NCI-H1092 (cell line): ENCODE measurements at places on chromosomes 3 and 15.

DNA sequence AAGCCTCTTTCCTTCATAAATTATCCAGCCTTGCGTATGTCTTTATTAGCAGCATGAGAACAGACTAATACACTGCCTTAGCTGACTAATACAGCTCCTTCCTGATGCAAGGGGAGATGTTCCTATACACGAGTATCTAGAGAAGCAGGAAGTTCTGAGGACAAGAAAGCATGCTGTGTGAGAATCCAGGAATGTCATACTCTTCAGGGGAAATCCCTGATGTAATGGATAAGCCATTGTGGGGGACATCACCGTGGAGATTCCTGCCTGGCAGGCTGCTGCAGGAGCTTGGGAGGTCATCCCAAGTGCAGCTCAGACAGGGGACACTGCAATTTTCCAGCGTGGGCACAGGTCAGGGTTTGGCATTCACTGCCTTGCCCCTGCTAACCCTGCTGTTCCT lies 476.9 kb downstream of the NR2F2 start:
- DNase-seq: no peak

- DNase-seq: no peak
Measured at GRCh38 chr15:77821959-77822256, 189.2 kb upstream of the LINGO1 start.

DNA sequence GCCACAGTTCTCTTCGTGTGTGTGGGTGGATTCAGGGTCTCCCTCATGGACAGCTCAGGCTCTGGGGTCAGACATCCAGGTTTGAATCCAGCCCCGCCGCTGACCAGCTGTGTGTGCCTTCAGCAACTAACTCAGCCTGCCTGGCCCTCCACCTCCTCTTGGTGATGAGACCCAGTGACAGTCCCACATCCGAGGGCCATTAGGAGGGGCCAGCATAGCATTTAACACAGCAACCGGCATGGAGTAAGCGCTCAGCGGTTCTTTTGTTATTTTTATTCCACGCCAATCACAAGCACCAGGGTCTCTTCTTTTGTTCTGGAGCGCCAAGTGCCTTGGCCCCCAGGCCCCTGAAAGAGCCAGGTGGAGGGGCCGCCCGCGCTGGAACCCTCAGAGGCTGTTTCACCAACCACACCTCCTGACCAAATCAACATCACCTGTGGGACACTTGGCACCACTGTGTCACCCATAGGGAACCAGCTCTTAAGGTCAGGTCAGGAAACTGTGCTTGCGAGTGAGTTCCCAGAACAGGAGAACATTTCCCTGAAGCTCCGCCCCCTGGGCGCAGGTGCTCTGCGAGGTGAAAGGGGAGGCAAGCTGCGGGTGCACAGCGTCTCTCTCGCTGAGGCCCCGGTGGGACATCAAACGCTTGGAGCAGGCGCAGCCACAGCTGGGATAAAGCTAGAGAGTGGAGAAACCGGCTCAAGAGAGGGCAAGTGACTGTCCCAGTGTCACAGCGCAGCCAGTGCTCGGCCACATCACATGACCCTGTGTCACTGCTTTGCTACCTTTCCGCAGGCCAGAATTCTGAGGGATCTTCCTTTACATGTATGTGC lies 311.3 kb downstream of the UACA start:
- DNase-seq: no peak

DNA sequence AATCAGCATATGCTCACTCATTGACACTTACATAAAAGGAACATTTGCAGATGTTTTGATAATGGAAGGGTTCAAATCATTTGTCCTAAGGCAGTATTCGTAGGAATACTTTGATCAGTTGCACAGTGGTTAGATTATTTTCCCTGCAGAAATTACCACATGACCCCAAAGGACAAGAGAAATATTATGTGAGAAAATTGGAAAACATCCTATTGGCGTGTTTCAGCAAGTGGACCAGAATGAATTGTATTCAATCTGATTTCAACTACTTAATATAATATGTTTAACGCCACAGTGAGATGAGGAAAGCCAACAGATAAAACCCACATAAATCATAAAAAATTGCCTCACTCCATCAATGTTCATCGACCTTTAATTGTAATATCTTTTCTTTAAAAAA lies 195.0 kb upstream of the MDFIC2 start:
- no peak for DNase-seq

- no peak for DNase-seq
Measured at GRCh38 chr3:156017352-156018030, 102.9 kb upstream of the KCNAB1 start.

GRCh38 chr3:72555714-72556113 lies 292.5 kb downstream of the SHQ1 start:
- no peak for DNase-seq

DNA sequence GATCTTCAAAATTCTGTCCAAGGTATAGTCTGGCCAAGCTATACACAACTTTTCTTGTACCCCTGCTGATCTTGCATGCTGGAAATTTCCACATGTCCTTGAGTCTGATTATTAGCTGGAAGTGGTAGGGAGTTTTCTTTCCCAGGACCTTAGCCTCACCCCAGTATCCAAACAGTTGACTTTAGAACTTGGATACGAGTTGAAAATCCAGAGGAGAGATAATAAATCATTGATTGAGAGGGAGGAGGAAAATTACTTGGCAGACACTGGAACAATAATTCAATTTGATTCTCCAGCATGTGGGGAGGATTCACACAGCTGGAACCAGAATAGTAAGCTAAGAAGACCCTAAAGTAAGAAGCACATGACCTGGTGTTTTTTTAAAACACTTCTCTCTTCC lies 116.4 kb downstream of the IL5RA start:
- DNase-seq: no peak
